CD4-positive, alpha-beta T cell treated with Interleukin-17A for 4 hours (primary cell): ENCODE measurements at places on chromosomes 1 and 21.

GRCh38 chr1:87274851-87275250 is 53.8 kb upstream of the LMO4 start:
- DNase-seq, result no peak

- no peak for DNase-seq
These were observed 29.7 kb downstream of the TSHB start for GRCh38 chr1:115059316-115059715.

- no peak for DNase-seq
These were observed 5.8 kb downstream of the RNU5D-1 start for GRCh38 chr1:44724955-44725698.

- no peak for DNase-seq
These were observed 144.0 kb downstream of the ZNF281 start for GRCh38 chr1:200265881-200266280.

- DNase-seq, result no peak
These were observed 8.7 kb downstream of the TNFRSF14 start for GRCh38 chr1:2564815-2565374.

GRCh38 chr1:63847308-63847910 is 73.6 kb downstream of the ROR1 start:
- no peak for DNase-seq

DNA sequence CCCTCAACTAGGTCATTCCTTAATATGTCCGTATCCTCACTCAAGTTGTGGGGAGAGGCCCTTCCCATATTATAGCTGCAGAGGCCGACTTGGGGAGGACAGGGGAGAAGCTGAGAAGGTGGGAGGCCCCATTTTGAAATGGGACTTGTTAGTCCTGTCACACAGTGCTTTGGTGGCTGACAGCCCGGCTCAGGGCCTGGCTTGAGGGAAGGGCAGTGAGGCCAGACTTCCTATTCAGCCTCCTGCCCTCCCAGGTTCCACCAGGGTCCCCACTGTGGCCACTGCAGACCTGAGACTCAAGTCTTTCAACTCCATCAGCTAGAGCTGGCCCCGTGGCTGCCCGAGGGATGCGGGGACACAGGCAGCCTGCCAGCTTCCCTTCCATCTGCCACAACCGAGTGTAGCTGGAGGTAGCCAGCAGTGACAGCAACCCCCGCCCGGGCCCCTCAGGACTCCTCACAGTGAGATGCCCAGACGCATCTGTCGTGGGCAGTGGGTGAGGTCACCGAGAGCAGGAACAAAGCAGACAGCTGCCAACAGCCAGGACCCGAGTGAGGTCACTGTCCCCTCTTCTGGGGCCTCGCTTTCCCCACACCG is 36.9 kb downstream of the SIM2 start:
- no peak for DNase-seq

DNA sequence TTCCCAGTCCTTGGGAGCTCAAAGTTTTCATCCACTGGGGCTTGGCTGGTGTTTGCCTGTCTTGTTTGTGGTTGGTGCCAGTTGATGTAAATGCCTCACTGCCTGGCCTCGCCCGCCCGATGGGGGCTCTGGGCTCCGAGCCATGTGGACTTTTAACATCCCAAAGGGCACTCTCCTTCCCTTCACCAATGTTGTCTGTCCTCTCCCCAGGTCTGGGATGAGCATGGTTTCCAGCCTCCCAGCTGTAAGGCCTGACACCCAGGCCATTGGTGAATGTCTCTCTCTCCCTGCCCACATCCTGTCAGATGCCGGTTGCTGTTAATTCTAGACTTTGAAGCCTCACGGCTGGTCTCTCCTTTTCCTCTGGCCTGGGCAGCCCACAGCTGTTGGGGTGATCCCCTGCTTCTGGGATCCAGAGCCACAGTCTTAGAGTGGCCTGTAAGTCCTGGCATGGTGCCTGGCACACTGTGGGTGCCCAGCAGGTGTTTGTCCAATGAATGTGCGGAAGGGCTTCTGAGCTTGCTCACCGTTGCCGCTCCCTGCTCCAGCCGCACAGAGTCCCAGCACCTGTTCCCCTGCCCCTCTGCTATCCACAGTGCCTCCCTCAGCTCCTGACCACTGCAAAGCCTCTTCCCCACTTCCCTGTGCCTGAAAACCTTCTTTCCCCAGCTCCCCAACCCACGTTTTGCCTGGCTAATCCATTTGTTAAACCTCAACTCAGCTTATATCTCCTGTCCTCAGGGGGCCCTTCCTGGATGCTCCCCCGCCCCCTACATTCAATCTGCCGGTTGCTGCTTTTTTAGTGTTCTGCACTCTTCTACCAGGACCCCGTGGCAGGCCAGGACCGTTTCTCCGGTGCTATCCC is 3.3 kb upstream of the C1orf174 start:
- DNase-seq, result peak; percentile 27

DNA sequence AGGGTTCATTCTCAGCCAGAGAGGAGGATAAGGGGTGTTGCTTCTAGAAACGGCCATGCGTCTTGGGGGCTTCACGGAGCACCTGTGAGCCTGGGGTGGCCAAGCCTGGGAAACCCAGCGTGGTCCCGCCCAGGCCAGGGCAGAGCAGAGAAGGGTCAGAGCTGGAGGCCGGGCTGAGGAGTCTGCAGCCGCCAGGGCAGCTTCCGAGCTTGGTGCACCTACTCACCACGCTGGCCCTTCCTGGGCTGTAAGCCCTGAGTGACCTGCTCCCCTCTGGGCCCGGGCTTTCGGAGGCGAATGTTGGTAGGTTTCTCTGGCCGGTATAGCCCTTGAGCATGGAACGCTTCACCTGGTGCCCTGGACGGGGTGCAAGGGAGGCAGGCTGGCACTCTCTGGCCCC is 169.8 kb upstream of the ARHGEF16 start:
- DNase-seq, result no peak

GRCh38 chr21:45876381-45877170 is 105.0 kb upstream of the COL6A1 start:
- no peak for DNase-seq

DNA sequence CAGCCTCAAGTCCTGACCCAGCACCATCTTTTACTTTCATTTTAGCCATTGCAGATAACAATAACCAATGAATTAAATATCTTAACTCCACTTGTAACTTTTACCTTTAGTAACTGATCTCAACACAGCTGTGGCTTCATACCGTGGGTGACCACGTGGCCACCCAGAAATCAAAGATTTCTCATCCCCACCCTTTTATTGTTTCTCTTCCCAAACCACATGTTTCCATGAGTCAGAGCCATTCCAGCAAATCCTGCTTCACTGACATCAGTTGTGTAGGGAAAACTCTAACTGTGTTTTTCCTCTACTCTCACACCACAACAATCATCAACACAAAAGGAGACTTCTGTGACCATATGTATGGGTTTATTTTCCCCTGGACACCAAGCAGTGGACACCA is 25.1 kb upstream of the BRDT start:
- DNase-seq, result no peak

- DNase-seq, result no peak
These were observed 32.0 kb downstream of the SLC45A1 start for GRCh38 chr1:8349961-8350360.

DNA sequence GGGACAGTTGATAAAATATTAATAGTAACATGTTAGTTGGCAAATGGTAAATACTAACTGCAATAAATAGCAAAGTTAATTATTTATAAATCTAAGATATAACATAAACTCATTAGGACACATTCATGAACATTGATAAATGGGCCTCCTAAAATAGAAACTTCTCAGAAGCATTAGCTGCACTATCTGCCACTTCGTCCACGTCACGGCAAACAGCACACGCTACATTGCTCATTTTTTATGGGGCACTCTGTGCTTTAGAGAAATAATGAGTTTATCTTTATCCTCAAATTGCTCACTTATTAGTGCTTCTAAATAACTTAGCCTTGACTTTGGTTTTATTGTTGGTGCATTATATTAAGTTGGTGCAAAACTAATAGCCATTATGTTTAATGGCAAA is 16.3 kb upstream of the HPCAL4 start:
- DNase-seq, result no peak

DNA sequence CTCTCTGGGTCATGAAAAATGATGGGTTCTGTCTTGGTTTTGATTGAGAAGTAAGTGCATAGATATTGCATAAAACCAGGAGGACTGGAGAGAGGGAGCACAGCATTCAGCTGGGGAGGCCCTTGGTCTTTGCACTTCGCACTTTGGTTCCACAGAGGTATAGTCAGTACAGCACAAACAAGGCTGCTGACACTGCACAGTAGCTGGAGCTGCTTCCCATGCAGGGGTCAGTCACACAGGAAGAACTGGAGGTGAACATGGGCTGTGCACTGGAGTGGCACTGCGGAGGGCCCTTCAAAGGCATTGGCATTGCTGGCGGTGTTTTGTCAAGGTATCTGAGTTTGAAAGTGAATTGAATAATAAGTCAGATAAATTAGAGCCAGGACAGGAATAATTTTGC is 4.5 kb upstream of the LCE2D start:
- DNase-seq, result no peak

GRCh38 chr1:233097959-233098580 is 147.7 kb downstream of the NTPCR start:
- no peak for DNase-seq

DNA sequence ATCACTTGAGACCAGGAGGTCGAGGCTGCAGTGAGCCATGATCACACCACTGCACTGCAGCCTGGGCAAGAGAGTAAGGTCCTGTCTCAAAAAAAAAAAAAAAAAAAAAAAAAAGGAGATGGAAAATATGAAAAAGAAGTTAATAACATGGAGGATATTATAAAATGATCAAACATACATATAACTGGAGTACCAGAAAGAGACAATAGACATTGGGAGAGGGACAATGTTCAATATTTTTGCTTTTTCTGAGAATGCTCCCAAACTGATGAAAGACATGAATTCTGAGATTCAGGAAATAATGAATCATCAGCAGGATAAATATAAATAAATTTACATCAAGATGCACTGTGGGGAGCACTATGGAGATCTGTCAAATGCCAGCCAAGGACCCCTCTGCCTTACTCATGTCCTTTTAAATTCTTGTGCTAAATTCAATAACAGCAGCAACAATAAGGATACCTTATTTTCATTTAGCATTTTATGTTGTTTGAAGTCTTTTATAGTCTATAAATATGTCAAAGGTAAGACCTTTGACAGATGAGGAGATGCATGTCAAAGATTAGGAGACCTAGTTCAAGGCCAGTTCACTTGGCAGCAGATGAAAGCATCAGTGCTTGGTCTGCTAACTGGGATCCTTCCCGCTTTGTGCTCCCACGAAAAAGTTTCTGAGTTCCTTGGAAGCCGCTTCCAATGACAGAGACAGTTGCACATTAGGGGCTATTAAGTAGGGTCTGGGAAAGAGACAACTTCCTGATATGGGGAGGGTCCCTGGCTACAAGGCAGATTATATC is 97.7 kb downstream of the TLR5 start:
- DNase-seq, result no peak
